ENCODE measurements at places on chromosomes 7 and 10.

DNA sequence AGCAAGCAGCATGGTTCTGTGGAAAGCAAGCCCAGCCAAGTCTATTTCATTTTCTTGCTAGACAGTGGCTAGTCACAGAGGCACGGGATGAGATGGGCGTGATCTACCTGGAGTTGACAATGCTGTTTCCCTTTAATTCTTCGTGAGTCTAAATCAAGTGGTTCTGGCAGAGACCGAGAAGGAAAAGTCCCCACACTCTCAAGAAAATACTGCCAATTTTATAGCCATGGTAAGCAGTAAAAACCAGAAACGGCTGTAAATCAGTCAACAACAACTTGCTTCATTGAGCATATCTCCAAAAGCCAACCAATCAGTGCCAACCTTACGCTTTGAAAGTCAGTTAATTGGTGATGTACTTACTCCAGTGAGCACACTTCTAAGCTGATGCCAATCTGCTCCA is 223.4 kb downstream of the SEC23IP start:
- no peak for DNase-seq

GRCh38 chr7:33503014-33503413 is 373.6 kb downstream of the BBS9 start:
- no peak for DNase-seq

- no peak for DNase-seq
These were observed 81.4 kb downstream of the PRPF18 start for GRCh38 chr10:13668126-13668525.

DNA sequence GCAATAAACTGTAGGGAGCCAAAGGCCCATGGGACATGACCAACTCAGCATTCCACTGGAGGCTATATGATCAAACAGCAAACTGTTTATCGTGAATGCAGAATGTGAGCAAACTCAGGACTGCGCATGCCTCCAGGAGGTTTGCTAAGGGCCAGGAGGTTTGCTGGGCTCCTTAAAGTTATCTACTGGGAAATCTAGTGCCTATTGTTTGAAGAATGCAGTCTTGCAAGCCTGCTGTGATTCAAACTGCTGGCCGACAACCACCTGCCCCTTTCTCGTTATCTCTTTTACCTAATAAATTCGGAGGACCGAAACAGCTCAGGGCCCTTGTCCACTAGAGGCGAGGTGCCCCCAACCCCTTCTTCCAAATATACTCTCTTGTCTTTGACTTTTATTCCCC is 404.1 kb downstream of the KCNMA1 start:
- DNase-seq = no peak
